ENCODE measurements at places on chromosomes 6 and 20. TPM values are rescaled to one million over a fixed set of nuclear protein-coding genes. Genes with fewer than 3 reads are reported as not detected.

Gene BEND6
- total RNA-seq = 1.5 TPM

GRCh38 chr6:168536665-168537539, 95.9 kb downstream of the SMOC2 start:
- DNase-seq = peak; percentile 65

Gene BTBD3
- total RNA-seq = 25.7 TPM

Gene BMP7
- 2.7 TPM for total RNA-seq

DNA sequence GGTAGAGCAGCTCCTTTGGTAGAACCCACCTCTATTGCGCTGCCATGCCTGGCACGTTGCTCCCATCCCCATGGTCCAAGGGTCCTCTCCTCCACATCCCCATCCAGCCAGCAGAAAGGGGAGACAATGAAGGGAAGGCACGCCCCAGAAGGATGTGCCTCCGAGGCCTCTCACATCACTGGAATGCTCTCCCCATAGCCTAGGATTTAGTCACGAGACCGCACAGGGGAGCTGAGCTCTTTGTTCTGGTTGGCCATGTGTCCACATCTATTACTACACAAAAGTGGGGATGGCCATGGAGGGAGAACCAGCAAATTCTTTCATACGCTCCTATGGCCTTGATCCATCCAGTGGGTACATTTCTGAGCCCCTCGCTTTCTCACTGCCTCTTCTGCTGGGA, 60.5 kb upstream of the SALL4 start:
- DNase-seq = no peak

DNA sequence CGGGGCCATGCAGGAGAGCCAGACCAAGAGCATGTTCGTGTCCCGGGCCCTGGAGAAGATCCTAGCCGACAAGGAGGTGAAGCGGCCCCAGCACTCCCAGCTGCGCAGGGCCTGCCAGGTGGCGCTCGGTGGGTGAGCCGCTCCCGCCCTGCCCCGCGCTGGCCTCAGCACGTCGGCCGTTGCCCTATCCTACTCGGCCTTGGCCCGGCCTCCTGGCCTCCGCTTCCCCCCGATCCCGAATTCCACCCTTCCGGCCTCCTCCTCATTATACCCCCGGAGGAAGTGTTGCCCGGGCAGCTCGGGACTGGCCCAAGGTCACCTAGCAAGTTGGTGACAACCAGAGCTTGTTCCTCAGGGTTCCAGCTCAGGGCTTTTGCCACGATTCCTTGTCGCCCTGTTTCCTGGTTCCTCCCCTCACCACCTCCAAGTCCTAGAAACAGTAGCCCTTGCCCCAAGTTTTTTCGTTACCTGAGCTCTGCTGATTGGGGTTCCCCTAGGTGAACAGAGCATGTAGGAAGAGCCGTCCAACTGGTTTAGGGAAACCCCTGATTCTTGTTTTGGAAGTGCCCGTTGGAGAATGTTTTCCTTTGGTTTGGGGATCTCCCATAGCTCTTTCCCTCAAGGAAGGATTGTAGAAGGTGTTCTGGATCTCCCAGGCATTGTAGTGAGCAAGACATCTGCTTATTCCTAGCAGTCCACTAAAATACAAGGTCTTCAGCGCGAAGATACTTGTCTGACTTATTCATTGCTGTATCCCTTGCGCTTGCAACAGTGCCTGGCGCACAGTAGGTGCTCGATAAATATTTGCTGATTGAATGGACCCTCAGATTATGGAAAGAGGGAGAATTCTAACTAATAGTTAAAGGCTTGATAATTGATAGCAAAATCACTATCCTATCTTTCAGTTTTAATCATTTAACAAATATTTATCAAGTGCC, 641 bp downstream of the ARFGEF2 start:
- peak; percentile 76 for DNase-seq

Gene GLP1R
- 0.08 TPM for total RNA-seq

Gene PLN
- total RNA-seq = 2,070 TPM

Gene TNFRSF21
- total RNA-seq = 3.5 TPM

DNA sequence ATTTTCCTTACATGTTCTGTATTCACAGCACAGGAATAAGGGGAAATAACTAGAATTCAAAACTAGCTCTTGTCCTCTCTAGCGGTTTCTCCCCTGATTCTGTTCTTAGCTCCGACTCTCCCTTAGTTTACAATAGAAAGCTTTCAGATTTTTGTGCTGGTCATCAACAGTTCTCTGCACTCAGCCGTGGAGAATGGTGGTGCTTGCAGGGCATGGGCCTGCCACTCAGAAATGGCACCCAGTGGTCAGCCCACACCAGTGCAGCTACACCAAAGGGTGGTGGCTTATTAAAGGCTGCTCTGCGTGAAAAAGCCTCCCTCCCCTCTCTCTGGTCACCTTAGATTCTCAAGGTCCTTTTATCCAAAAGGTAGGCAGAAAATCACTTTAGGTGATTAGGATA, 123.5 kb downstream of the SASH1 start:
- DNase-seq = no peak

Gene SNRPB
- total RNA-seq = 53.0 TPM

DNA sequence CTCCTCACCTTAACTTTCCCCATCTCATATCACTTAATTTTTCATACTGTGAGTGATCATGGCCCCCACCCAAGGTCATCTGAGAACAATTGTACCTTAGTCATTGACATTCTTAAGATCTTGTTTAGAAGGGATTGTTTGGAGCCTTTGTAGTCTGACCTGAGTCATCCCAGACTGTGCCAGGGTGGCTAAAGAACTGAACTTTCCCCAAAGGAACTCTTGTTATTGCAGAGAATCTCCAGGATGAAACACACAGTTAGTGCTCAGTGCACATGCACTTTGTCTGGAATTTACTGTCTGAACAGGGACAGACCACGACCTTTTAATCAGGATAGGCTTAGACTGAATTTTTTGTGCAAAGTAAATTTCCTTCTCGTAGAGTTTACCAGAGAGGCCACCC, 112.6 kb upstream of the CCN2 start:
- no peak for DNase-seq

DNA sequence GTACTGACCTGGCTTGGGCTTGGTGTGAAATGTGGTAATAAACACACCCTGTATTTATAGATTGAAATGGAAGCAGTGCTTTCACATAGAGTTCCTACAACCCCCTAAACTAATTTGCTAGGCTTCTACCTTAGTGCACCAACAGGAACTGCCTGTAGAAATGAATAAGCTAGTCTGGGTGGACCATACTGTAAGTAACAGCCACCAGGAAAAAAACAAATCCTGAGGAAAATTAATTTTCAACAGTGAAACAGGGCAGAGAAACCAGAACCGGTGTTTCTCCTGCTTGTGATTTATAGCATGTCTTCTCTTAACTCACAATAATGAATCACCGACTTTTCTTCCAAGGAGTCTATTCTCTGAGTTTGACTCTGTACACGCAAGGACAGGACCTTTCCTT, 184.8 kb upstream of the HDAC2 start:
- no peak for DNase-seq

Gene SLC22A16
- not detected for total RNA-seq

Gene CST4
- not detected for total RNA-seq

DNA sequence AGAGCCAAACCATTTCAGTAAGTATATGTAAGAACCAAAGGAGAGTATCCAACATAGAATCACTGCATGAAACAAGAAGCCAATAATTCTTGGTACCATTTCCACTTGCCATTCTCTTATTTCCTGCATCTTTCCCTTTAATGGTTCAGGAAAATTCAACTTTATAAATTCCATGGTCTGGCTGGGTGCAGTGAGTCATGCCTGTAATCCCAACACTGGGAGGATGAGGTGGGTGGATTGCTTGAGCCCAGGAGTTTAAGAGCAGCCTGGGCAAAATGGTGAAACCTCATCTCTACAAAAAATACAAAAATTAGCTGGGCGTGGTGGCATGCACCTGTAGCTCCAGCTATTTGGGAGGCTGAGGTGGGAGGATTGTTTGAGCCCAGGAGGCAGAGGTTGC, 21.2 kb downstream of the NHLRC1 start:
- DNase-seq = no peak

DNA sequence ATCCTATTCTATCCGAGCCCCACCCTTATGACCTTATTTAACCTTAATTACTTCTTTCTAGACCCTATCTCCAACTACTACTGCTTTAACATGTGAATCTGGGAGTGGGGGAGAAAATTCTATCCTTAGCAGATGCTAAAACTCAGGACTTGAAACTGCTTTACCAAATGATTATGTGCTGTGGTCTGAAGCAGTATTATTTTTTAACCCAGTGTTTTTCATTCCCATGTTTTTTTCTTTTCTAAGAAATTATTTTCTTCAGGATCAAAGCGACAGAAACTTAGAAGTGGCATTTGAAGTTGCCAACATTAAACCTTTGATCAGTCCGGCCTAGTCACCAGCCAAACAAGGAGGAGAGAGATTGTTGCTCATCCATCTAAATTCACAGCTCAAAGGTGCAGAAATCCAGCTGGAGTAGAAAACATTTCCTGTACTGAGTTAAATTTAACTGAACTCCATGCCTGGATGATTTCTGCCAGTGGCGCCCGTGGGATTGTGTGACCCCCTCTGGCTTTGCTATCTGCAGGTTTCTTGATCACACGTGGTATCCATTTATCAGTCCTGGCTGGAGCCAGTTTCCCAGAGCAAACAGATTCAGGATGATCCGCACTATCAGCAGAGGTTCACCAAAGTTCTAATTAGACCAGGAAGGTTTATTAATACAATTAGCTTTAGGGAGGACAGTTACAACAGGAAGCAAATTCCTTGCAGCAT, 300.5 kb downstream of the PLCB1 start:
- DNase-seq = no peak

GRCh38 chr20:48812600-48813445, 15.0 kb downstream of the PREX1 start:
- DNase-seq = no peak

GRCh38 chr6:8100159-8100854, 2.0 kb downstream of the EEF1E1 start:
- no peak for DNase-seq

GRCh38 chr6:111210194-111210728, 123.0 kb downstream of the SLC16A10 start:
- DNase-seq = no peak

DNA sequence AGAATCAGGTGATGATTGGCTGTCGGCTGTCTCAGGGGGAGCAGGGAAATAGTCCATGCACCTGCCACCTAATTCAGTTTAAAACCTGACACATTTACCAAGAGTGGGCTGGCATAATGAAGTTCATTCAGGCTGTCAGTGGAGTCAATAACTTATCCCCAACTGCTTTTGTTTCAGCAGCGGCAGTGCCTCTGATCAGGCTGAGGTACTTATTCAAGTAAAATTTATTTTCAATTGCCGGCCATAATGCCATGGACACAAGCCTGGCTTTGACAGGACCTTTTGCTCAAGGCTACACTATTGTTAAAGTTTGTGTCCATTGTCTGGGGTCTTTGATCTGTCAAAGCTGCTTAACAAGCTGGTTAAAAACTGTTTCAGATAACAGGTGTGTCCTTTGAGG, 20.6 kb downstream of the OLIG3 start:
- DNase-seq = no peak

DNA sequence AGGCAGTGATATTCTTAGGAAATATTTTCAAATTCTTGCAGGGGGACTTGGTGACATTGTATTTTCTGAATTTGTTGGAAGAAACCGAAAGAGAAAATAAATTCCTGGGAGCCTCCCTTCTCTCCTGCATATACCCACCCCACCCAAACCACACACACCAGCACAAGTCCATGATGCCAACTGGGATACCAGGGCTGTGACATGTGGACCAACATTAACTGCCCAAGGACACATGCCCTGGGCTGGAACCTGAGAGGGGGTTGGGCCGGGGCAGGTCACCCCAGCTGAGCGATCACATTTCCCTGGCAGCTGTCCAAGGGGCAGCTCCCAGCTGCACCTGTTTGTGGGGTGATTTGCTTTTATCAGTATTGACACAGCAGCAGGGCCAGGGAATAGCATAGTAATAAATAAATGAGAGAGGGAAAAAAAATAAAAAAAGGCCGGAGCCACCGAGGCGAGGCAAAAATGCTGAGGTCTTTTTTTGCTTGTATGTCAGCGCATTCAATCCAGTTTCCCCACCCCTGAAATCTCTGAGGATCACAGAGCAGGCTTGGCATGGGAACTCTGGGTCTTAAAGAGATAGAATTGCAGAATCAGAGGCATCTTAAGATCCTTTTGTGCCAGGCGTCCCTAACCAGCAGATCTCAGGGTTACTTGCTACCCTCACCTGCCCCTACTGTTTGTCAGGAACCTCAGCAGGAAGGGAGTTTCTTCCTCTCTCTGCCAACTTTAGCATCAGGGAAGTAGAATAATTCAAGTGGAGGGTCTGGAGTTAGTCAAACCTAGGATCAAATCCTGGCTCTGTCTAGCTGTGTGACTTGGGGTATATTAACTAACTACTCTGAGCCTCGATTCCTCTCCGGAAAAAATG, 66.5 kb upstream of the PIM1 start:
- DNase-seq = peak; percentile 76

Gene NRSN1
- total RNA-seq = not detected

DNA sequence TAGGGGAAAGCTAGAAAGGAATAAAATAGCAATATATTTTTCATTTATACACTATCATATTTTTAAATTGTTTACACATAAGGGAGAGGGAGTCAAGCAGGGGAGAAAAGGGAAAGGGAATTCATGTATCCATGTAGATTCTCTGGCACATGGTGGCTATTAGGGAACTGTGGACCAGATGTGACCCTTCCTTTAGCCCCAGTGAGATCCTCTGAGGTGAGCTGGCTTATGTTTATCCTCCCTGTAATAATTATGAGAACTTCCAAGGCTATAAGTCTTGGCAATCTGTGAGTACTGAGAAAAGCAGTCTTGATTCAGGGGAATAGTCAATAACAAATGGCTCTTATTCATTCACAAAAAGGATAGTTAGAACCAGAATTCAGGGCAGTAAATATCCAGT, 42.6 kb downstream of the TSBP1 start:
- no peak for DNase-seq

GRCh38 chr6:17120019-17120418, 18.2 kb downstream of the STMND1 start:
- DNase-seq = no peak

Gene KHDRBS2
- 0.16 TPM for total RNA-seq

Gene MAP7
- total RNA-seq = 1.5 TPM

Gene LY86
- total RNA-seq = 1.9 TPM

Gene CCR6
- total RNA-seq = not detected

GRCh38 chr6:4178737-4179333, 43.5 kb upstream of the ECI2 start:
- DNase-seq = no peak

DNA sequence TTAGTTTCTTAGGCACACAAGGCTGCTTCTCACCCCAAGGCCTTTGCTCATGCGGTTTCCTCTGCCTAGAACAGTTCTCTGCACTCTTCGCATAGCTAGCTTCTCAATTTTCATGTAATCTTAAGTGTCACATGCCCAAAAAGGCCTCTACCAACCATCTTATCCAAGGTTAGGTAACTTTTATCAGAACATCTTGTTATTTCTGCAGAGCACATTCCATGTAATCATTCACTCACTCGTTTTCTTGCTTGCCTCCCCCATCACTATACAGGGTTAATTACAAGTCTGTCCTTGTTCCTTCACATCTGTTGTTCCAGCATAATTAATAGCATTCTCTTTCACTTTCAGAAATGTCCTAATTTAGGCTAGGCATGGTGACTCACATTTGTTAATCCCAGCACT, 53.8 kb downstream of the NCOA6 start:
- no peak for DNase-seq

Gene BICRAL
- total RNA-seq = 11.3 TPM

All from cardiac septum (tissue), 1 donor.